ENCODE measurements at places on chromosomes 1 and 21.

GRCh38 chr1:52569449-52570210, 16.7 kb upstream of the TUT4 start:
- DNase-seq: no peak

GRCh38 chr1:8835941-8836643, 18.7 kb upstream of the RERE start:
- no peak for DNase-seq

DNA sequence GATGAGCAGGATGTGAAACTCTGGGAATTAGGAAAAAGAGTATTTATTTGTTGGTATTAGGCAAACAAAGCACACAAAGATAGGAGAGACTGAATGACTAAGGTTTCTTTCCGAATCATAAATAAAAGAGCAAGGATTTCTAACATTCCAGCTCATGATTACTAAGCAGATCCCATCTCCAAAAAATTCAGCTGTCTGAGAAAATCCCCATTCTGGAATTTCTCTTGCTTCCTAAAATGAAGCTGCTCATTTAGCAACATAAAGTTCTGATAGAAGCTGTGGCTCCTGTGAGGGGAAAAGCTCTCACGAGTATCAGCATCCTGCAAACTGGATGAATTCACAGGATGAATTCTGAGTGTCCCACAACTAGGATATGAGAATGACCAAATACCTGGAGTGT, 6.7 kb upstream of the SH2D5 start:
- DNase-seq: no peak

DNA sequence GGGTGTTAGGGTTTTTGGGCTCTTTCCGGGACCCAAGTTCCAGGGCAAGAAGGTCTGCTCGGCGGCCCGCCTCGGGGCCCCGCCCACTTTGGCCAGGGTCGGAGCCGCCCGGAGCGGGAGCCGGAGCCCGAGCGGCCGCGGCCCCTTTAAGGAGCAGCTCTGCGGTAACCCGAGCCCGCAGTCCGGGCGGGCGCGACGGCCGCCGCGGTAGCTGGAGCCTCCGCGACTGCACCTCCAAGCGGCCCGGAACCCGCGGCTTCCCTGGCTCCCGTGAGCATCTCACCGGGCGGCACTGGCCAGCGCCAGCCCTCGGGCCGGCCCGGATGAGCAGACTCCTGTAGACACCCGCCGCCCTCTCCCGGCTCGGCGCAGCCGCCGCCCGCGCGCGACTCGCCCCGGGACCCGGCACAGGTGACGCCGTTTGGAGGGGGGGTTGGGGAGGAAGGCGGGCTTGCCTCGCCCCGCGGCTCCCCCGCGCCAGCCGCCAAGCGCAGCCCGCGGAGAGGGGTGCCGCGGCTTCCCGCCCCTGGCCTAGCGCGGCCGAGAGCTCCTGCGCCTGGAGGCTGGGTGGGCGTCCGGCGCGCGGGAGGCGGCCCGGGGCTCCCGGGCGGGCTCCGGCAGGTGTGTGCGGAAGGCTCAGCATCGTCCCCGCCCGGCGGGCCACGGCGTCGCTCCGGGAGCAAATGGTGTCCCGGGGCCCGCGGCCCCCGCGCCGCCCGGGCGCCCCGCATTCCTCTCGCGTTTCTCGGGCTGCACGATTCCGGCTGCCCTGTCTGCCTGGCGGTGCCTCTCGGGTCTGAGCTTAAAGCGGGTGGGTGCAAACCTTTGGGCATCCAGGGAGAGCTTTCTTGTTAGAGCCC, at the start of gene TLCD4:
Gene TLCD4 (plus strand): TSS at position 149 of the 860 bp plus-strand sequence. CDS start 26,547 bp downstream, outside the sequence.
- DNase-seq: peak; percentile 73

DNA sequence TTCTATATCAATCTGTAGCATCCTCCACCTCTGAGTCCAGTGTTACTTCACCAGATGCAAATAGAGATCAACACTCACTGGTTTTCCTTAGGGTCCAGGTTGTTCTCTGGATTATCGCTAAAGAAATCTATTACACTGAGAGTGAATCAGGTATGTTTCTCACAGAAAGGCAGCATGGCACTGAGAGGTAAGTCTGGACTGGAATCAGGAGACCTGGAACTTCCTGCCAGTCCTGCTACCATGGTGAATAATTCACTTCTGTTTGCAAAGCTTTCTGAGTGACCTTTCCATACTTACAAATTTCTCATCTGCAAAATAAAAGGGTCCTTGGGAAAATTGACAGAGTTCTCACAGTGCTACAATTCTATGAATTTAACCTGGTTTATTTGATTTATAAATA, 1583.3 kb downstream of the MRPL39 start:
- peak; percentile 77 for DNase-seq

DNA sequence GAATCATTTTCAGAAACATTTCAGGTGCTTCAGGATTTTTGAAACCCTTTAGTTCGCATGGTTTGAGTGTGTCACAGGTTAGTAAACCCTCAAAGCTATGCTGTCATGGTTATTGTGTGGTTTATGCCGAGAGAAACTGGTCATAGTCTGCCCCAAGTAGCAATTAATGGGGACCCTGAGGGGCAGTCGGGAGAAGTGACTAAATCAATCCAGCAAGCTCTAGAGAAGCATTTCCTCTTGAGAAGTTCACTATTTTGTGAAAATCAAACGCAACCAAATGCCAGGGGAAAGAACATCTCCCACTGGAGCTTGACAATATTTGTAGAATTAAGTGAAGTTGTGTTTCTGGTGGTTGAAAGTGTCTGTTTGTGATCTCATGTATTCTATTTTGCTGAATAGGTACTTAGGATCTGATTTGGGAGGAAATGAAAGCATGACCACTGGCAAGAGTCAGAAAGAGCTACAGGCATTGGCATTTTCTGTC, 63.0 kb upstream of the BACH1 start:
- no peak for DNase-seq

- DNase-seq: no peak
Observed at GRCh38 chr1:24003331-24003972, 23.3 kb upstream of the SRSF10 start.

GRCh38 chr1:25544819-25545218, 1.4 kb downstream of the LDLRAP1 start:
- DNase-seq: peak; percentile 18

- peak; percentile 96 for DNase-seq
Observed at GRCh38 chr1:6447818-6448748, 17.9 kb downstream of the TNFRSF25 start.

GRCh38 chr1:36350659-36351226, 27.3 kb upstream of the EVA1B start:
- DNase-seq: no peak

DNA sequence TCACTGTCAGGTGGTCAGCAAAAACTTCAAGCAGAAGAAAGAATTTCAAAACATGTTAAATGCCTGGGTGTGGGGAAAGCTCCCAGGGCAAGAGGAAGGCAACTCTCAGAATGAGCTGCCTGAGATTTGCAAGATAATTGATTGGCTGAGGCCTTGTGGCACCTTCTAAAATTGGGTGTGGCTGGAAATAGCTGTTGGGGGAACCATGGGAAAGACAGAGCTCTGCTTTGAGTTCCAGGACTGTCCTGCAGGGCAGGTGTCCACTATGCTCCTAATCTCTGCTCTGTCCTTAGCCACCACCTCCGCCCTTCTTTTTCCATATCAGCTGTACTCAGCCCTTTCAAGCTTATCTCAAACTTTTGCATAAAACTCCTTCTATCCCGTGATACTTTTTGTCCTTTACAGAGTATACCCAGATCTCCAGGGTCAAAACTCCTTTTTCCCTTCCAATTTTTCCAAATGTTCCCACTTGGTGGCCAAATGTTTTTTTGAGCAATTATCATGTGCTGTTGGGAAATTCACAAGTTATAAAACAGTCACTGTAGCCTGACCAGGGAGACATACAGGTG, 23.8 kb upstream of the PPP2R5A start:
- no peak for DNase-seq

GRCh38 chr1:116997066-116997465, 4.5 kb upstream of the CD101 start:
- no peak for DNase-seq
